ENCODE measurements at places on chromosomes 16 and 17.
A peak's percentile ranks its signal among the peaks of the same experiment; 100 is the strongest.

DNA sequence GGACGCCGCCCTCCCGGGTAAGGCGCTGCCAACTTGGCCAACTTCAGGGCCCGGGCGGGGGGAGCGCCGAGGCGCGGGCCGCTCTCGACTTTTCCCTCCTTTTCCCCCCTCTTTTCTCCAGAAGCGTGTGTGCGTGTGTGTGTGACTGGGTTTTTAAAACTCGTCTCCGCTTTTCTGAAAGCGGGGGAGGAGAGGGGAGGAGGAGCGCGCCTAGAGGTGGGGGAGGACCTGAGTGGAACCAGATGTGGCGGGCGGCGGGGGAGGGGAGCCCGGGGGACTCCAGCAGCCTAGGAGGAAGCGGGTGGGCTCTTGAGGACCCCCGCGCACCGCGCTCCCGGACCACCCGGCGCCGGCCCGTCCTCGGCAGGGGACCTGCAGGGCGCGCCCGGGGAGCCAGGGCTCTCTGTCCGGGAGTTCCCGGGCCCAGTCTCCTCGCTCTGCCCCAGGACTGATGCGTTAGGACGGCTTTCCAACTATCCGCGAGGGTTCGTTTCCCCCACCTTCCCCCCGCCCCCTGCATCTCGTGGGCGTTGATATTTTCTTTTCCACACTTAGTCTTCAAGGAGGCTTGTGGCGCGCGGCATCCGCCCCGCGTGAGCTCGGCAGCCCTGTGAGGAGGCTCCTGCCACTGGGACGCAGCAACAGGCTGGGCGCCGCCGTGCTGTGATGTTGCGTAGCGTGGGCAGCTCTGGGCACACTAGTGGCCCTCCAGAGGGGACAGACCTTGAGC, 599 bp downstream of the MRC2 start:
- DNase-seq: peak; percentile 82

DNA sequence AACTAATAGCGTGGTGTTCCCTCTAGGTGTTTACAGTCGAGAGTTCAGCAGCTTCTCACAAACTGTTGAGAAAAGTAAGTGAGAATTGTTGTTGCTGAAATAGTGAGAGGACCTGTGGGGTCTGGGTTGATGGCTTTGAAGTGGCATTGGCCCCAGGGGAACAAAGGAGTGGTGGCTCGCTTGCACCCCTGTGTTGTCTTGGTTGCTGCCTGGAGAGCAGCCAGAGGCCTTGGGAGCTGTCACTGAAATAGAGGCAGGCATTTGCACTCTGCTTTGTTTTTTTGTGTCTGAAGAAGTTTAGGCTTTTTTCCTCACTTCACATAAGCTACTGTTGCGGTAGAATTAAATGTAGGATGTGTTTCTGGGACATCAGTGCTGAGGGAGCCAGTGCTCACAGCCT, 36.8 kb downstream of the PRMT7 start:
- DNase-seq: no peak

DNA sequence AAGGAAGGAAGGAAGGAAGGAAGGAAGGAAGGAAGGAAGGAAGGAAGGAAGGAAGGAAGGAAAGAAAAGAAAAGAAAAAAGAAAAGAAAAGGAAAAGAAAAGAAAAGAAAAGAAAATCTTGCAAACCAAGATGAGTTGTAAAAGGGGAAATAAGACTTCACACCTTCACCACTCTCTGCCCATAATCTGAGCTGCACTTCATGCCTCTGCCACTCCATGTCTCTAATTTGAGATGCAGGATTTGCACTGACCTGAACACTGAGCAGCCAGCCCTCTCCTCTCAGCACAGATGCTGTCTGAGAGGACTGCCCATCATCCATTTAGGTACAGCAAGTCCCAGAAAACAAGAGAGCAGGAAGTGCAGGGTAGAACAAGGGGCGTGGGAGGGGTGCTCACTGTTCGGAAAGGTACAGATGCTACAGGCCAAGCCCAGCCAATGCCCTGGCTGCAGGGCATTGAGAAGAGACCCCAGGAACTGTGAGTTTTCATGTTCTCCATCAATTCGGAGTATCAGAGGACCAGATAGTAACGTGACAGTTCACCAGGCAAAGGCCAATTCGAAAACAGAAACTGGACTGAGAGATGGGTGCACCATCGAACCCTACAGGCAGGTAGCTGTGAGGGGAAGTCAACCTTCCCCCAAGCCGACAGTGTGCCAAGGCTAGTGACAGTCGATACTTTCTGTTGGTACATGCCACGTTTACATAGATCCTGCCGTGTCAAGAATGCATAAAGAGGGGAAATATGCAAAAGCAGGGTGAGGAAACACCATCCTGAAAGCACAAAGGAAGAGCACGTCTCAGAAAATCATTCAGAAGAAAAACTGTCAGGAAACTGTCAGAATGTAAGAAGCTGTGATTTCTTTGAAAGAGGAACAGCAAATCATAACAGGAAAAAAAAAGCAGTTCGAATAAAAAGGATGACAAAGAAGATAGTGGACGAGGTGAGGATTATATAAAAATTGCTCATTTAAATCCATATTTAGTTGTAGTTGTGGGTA, 142.0 kb upstream of the RCVRN start:
- DNase-seq: no peak

GRCh38 chr17:50768346-50768761, 1.0 kb upstream of the ANKRD40CL start:
- no peak for DNase-seq

DNA sequence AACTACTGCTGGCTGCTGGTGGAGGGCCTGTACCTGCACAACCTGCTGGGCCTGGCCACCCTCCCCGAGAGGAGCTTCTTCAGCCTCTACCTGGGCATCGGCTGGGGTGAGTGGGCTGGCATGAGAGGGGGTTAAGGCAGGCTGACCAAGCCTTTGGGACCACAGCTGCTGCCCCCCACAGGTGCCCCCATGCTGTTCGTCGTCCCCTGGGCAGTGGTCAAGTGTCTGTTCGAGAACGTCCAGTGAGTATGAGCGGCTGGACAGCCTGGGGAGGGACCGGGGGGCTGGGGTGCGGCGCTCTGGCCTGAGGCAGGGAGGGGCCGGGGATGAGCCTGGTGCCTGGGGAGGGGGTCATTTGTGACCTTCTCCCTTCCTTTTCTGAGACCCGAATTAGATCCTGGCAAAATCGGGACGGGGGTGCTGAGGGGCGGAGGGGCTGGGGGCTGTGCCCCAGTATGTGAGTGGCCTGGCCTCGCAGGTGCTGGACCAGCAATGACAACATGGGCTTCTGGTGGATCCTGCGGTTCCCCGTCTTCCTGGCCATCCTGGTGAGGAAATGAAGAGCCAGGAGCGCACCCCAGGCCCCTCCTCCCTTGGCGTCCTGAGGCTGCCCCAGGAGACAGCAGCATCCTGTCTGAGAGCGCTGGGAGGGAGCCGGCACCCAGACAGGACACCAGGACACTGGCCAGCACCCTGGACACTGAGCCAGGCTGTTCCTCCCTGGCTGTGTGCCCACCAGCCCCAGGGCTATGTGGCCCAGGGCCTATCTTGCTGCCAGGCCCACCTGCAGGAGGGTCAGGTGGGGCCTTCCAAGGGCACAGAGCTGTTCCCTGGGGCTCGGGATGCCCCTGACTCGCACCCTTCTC, 8.0 kb downstream of the GCGR start:
- no peak for DNase-seq

GRCh38 chr17:57867126-57867525, 17.3 kb upstream of the MRPS23 start:
- no peak for DNase-seq

- peak; percentile 29 for DNase-seq
Measured at GRCh38 chr17:37608351-37609169, 658 bp downstream of the SYNRG start.

- no peak for DNase-seq
Measured at GRCh38 chr17:70658840-70659239, 489.5 kb downstream of the KCNJ2 start.

GRCh38 chr17:37781451-37781850, 36.6 kb upstream of the HNF1B start:
- no peak for DNase-seq

- no peak for DNase-seq
Measured at GRCh38 chr17:61808442-61808841, 54.9 kb downstream of the BRIP1 start.

DNA sequence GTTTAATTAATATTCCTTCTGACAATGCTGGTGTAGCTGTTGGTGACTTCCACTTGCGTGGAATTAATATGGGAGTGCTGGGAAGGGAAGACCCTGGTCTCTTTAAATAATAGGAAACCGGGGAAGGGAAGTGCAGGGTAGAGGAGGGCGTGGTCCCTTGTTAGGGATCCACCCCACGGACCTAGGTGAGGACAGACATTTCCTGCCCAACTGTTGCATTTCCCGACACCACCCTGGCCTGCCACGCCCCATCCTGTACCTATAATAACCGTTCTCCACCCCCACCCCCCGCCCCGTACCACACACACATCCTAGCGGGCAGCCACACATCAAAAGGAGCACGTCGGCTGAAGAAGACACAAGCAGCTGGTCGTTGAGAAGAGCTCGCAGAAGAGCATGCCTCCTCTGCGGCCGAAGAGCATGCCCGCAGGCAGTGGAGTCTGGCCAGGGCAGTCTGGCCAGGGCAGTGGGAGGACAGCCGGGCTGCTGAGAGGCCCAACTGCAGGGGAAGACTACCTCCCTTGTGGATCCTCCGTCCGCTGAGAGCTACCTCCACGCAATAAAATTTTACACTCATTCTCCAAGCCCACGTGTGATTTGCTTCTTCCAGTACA, 36.8 kb upstream of the MMD start:
- no peak for DNase-seq

DNA sequence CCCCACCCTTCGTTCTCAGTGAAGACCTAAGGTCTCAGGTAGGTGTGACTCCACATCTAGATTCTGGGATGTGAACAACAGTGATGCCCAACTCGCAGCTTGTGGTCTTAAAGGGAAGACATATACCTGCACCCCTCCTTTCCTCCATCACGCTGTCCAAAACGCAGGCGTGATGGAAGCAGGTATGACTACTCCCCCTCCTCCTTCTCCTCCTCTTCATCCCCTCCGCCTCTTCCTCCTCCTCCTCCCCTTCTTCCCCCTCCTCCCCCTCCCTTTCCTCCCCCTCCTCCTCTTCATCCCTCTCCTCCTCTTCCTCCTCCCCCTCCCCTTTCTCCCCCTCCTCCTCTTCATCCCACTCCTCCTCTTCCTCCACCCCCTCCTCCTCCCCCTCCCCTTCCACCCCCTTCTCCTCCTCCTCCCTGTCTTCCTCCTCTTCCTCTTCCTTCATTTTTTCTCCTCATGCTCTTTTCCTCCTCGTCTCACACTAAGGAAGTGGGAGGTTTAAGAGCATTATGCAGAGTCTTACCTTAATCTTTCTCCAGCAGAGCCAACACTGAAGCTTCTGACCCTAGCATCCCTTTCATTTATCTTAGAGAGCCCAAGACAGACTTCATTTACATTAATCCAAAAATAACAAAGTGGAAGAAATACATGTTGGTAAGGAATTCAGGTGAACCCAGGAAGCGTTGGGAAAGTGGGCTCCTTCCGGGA, 352.5 kb downstream of the FOXL1 start:
- no peak for DNase-seq

DNA sequence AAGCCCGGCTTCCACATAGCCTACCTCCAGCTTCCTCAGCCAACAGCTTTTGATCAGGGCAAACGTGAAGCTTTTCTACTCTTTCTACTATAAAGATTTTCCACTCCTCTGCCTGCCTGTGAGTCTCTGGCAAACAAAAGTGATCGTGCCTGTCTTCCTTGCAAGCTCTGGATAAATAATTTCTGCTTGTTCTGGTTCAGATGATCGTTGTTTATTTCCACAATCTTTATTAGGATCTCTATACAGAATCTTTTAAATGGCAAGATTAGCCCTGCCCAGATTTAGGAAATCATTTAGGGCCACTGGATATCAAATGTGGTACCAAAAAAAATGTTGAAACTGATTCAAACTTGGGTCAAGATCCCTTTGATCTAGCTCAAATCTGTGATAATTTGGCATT, 20.4 kb downstream of the KCNJ16 start:
- DNase-seq: no peak

DNA sequence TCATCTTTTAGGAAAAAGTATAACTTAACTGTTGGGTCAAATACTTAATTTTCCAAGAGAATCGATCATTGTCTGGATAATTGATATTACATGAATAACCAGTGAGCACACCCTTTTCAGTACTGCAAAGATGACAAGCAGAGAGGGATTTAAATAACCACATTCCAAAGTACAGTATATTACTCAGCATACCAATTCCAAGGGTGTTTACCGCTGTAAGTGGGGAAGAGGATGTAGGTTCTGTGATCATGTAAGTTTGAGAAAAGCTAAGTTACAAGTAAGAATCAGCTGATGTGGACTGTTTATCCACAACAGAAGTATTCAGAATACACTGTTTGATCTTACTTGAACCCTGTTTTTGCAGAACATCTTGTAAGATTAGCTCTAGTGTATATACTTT, 6.1 kb downstream of the GDE1 start:
- no peak for DNase-seq

DNA sequence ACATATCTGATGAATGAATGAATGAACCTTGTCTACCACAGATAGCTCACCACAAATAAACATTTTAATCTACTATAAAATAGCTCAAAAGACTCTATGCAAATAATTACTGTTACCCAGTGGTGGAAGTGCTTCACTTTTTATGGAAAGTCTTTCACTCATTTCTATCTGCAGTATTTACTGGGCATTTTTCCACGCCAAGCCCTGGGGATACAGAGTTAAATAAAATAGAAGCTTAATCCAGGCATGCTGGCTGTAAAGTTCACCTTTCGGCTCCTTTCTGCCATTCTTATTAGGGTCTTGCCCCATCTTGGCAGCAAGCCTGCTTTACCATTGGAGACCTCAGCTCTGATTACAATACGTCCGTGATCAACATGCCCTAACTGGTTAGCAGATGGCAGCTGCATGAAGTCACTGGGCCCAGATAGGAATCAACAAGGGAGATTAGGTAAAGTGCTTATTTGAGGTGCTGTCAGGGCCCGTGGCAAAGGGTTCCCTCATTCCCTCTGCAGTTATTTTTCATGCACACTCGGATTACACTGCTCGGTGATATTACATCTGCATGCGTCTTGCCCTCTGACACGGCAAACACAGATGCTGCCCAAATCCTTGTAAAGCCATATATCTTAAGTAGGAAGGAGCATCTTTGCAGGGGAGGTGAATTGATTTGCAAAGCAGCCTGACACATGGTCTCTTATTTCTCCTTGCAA, 648.9 kb downstream of the WWOX start:
- no peak for DNase-seq

DNA sequence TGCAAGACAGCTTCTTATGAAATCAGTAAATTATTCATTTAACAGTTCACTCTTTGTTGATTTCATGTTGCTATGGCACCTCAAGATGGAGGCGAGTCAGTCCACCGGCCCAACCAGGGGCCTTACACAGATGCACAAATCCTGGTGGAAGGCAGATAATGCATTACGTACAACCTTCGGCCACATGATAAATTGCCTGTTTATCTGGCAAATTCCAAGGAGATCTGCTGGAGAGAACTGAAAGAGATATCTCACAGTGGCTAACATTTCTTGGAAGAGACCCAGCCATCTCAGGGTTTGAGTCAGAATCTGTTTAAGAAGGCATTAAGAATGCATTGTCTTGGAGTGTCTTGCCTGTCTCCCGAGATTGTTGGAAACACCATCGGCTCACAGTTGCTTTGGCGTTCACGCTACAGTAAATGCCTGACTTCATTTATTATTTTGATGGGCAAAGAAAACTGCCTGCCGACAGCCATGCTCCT, 225.6 kb downstream of the MSI2 start:
- peak; percentile 87 for DNase-seq

GRCh38 chr17:8744086-8744785, 400 bp downstream of the CCDC42 start:
- no peak for DNase-seq

Data from AG20443 (cell line).